Activated CD4-positive, alpha-beta T cell treated with anti-CD3 and anti-CD28 coated beads for 4 hours (primary cell): ENCODE measurements at places on chromosomes 2 and 18.

GRCh38 chr2:88563129-88563528 lies 64.1 kb downstream of the EIF2AK3 start:
- no peak for DNase-seq

- no peak for DNase-seq
Observed at GRCh38 chr2:16625759-16626158, 39.9 kb downstream of the CYRIA start.

DNA sequence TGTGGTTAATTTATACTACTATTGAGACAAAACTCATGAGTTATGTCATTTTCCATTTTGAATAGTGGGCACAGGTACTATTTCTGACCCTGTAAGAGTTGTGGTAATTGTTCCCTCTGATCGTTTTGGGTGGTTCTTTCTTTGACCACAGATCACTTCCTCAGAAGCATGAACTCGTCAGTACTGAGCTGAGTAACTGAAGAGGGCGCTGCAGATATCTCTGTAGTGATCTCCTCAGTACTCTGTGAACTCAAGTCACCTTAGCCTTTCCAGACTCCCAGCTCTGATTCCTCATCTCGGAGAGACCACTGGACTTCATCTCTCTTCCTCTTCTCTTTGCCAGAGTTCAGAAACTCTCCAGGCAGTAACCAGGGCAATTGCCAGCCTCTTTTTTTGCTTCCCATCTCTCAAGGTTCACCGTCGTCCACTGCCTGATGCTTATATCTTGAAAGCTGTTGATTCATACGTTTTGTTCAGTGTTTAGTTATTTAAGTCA lies 9.4 kb upstream of the IL1RL1 start:
- peak; percentile 50 for DNase-seq

DNA sequence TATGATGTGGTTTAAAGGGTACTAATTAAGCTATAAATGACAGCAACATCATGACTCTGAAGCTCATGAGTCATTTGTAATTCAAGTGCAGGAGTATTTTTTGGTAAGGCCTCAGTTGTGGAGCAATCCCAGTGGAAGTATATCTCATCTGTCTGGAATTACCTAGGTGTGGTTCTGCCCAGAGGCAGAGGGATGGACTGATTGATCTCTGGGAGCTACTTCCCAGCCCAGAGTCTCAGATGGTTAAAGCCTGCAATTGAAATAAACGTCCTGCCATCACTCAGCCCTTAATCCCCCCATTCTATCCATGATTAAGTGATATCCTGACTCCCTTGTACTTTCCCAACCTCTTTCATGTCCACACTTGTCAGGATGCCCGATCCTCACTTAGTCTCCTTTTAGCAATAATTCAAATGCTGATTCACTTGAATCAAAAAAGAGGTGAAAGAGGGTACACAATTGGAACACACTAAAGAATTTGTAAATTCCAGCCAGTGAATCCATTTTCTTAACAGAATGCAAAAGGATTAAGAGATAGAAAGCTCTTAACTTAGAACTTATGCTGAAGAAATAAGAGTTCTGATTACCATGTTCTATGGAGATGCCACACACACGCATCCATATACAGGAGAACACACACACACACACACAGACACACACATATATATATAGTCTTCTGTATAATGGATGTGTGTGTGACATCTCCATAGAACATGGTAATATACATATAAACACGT lies 664.4 kb downstream of the NYAP2 start:
- no peak for DNase-seq

DNA sequence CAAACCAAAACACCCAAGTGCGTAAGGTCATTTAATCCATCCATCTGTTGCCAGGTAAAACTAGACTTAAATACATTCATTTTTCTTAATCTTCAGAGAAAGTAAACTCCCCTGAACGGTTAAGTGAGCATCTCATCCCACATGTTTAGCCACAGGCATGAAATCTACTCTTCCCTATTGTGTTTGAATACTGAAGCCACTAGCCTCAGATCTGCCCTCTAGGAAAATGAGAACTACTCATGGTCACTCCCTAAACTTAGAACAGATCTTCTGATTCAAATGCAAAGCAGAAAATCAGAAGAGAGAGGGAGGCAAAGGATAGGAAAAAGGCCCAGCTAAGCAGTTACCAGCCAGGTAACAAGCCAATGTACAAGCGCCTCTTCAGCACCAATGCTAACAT lies 7.1 kb downstream of the TMEM247 start:
- DNase-seq, result no peak

- no peak for DNase-seq
Observed at GRCh38 chr2:97695744-97696143, 17.6 kb upstream of the ZAP70 start.

DNA sequence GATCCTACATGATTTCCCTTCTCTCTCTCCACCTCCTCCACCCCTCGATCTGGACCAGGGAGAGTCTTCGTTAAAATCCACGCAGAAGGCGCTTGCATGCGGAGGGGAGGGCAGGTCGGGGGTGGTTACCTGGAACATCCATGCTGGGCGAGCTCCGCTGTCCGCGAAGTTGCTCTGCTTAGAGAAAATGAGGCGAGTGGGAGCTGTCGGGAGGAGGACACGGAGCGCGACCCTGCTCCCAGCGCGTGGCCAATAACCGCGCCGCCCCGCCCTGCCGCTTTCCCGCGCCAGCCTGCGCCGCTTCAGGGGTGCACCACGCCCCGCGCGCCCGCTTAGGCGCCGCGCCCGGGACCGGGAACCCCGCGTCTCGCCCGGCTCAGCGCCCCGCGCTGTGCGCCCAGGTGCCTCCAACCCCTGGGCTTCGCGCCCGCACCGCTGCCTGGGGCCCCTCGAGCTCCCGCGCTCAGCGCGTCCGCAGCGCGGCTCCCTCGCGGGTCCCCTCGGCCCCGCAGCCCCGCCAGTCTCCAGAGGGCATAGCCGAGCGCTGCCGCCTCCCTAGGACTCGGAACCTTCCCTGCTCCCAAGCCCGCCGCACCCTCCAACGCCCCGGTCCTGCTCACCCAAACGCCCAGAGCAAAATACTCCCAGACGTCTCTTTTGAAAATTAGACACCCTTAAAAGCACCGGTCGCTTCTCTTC lies 636 bp downstream of the CBLN2 start:
- DNase-seq, result no peak

DNA sequence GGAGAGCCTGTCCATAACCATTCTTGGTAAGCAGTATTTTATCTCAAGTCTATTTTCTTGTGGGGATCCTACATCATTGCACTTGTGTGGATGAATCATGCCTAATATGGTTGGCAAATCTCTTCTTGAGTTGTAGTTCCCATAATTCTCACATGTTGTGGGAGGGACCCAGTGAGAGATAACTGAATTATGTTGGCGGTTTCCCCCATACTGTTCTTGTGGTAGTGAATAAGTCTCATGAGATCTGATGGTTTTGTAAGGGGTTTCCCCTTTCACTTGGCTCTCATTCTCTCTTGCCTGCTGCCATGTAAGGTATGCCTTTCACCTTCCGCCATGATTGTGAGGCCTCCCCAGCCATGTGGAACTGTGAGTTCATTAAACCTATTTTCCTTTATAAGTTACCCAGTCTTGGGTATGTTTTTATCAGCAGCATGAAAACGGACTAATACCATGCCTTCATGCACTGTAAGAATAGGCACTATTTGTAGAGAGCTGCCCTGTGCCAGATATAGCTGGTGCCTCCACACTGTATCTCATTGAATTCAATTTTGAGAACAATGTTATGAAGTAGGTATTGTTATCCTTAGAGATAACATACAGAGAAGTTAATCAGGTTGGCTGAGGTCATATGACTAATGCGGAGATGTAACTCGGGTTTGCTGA lies 148.3 kb downstream of the PLCL1 start:
- no peak for DNase-seq

DNA sequence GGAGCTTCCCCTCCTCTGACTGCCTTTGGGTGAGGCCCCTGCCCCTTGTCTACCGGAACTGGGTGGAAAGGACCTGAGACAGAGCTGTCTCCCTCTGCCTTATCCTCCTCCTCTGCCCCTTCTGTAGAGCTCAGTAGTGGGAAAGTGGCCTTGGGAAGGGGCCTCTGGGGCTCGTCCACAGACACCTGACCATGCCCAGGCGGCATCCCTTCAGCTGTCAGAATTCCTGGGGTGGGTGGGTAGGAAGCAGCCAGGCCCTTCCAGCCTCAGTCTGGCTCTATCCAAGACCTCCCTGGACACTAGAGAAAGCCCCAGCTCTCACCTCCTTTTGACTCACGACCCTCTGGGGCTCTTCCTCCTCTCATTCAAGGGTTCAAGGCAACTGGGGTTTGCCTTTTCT lies 35.6 kb downstream of the B3GNT2 start:
- no peak for DNase-seq

GRCh38 chr2:99467390-99467789 lies 22.4 kb downstream of the REV1 start:
- DNase-seq, result no peak

GRCh38 chr2:85034158-85034557 lies 63.2 kb downstream of the KCMF1 start:
- no peak for DNase-seq

GRCh38 chr2:23268467-23269263 lies 116.3 kb upstream of the KLHL29 start:
- DNase-seq, result no peak

- DNase-seq, result no peak
Observed at GRCh38 chr2:129233166-129233565, 746.3 kb upstream of the RAB6C start.

- no peak for DNase-seq
Observed at GRCh38 chr18:44731530-44732237, 51.0 kb downstream of the SETBP1 start.

- DNase-seq, result no peak
Observed at GRCh38 chr18:58426611-58427010, 202.3 kb downstream of the ALPK2 start.

- DNase-seq, result no peak
Observed at GRCh38 chr2:218839430-218839829, 7.8 kb upstream of the PRKAG3 start.

- DNase-seq, result peak; percentile 46
Observed at GRCh38 chr2:237662671-237663093, 35.3 kb downstream of the LRRFIP1 start.

- no peak for DNase-seq
Observed at GRCh38 chr2:179332903-179333302, 68.3 kb upstream of the SESTD1 start.

GRCh38 chr2:96188821-96189526 lies 19.7 kb downstream of the STARD7 start:
- DNase-seq, result no peak

- no peak for DNase-seq
Observed at GRCh38 chr2:150267651-150268415, 219.6 kb downstream of the RND3 start.

GRCh38 chr2:176692533-176692932 lies 423.3 kb downstream of the MTX2 start:
- no peak for DNase-seq

DNA sequence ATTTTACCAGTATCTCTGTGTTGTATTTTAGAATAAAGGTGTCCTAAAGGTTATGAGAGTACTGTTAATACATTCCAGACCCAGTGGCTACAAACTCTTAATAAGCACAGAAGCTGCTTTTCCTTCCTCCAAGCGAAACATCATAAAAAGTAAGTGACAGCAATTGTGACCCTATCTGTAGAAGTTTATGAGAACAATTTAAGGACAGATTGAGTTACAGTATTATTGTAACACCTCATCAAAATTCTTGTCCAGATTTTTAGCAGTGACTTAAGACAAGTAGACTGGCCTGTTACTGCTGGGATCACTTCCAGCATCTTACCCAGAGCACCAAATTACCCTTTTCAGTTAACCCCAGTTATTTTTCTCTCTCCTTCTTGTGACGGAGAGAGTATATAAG lies 154.6 kb downstream of the ERBB4 start:
- no peak for DNase-seq

DNA sequence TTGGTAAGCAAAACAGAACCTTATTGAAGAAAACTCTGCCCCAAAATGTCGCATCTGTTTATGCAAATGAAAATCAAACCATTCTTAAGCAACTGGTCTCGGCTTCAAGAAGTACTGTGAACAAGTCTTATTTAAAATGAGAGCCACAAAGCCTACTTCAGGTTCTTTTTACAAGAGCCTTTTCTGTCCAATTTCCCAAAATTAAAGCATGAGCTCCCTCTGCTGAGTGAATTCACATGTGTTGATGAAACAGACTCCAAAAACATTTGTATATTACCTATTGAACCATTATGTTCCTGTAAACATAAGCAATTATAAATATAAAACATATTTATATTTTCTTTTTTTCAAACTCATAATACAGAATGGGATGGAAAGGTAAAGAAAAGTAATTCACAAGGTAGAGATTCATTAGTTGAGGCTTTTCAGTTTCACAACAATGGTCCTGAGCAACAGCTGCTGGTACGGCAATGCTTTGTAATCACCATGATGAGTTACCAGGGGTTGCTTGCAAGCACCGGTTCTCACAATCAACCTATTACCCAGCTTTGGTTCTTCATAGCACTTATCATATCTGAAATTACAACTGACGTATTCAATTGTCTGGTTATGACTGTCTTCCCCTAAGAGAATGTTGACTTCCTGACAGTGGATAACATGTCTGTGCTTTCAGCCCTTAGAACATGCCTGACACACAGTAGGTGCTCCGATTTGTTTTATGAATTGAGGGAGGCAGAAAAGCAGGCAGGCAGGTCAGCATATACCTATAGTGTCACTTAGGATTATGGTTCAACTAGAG lies 108.4 kb upstream of the BZW1 start:
- DNase-seq, result no peak

GRCh38 chr2:72130659-72131360 lies 16.9 kb downstream of the CYP26B1 start:
- DNase-seq, result no peak
